ENCODE measurements at places on chromosomes 1 and 21.

DNA sequence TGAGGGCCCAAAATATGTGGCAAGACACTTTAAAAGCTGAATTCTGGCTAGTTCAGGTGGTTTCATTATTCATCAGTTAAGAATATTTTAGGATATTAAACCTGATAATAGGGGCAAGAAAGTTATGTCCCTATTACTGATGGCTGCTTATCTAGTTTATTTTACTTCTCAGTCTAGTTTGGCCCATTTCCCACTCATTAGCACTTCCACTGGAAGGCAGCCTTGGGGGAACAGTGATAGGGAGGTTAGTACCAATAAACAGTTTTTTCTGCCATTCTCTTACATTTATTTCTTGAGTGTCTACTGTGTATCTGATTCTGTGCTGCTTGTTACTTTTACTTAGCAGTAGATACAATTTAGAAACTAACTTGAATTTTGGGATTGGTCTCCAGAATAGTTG, 9.0 kb downstream of the PPP1R12B start:
- DNase-seq: no peak

GRCh38 chr1:221488550-221488949, 253.3 kb downstream of the DUSP10 start:
- no peak for DNase-seq

DNA sequence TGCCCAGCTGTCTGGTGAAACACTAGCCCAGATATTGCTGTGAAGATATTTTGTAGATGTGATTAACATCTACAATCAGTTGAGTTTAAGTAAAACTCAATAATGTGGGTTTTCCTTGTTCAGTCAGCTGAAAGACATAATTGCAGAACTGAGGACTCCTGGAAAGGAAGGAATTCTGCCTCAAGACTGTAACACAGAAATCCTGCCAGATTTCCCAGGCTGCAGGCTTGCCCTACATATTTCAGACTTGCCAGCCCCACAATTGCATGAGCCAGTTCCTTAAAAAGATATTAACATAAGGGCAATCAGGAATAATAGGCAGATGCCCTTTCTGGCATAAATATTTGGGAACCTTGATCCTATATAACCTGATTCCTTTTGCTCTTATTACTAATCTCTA, 14.2 kb upstream of the NIBAN1 start:
- no peak for DNase-seq

GRCh38 chr1:184025242-184025675, 12.3 kb downstream of the COLGALT2 start:
- no peak for DNase-seq

DNA sequence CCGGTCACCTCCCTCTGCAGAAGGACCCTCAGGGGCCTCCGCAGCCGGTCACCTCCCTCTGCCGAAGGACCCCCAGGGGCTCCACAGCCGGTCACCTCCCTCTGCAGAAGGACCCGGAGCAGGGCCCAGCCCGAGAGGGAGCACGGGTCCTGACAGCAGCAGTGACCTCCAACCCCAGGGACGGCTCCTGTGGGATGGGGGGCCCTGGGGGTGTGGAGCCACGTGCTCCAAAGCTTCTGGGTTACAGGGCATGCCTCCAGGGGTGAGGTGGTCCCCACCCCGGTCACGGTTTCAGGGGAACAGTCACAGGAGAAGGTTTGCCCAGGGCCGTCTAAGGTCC, 40.3 kb downstream of the SLC19A1 start:
- no peak for DNase-seq

DNA sequence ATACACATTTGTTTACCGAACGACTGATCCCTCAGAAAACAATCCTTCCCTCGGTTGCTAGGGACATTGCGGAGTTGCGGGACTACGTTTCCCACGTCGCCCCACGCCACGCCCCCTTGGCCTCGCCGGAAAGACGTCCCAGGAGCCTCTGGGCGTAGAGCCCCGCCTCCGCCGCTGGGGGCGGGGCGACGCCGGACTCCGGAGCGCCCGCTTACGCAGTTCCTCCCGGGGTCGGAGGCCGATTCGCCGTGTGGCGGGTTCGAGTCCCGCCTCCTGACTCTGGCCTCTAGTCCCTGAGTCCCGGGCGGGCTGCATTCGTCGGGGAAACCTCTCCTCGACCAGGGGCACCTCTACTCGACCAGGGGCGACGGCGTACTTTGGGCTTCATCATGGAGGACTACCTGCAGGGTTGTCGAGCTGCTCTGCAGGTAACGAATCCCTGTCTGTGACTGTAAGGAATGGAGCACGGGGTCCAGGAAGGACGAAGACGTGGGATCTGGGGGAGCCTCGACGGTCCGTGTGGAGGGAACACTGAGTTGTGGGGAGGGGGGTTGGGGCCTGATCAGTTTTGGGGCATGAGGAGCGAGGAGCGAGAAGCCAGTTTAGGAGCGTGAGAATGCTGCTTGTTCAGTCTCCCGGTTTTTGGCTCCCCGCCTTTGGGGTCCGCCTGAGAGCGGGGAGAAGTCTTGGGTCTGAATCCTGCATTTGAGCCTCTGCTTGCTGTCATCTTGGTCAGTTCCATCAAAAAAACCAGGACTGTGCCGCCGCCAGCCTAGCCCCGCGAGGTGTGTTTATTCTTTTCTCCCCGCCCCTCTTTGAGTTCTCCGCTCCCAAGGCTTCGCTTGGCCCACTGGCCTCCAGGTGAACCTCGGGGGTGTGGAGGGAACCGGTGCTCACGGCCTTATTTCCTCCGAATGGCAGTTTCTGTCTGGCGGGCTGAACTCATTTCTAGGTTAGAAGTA, at the start of gene PRUNE1:
Gene PRUNE1 (plus strand): TSS at position 206 of the 962 bp plus-strand sequence. CDS start 184 bp downstream, at position 390.
- DNase-seq: peak; percentile 90

- no peak for DNase-seq
Observed at GRCh38 chr1:156371553-156372264, 2.7 kb downstream of the RHBG start.

GRCh38 chr1:88035578-88035977, 648.5 kb upstream of the PKN2 start:
- DNase-seq: no peak

GRCh38 chr1:208496467-208497371, 252.5 kb upstream of the PLXNA2 start:
- DNase-seq: no peak

- no peak for DNase-seq
Observed at GRCh38 chr1:162765788-162766187, 24.7 kb upstream of the HSD17B7 start.

DNA sequence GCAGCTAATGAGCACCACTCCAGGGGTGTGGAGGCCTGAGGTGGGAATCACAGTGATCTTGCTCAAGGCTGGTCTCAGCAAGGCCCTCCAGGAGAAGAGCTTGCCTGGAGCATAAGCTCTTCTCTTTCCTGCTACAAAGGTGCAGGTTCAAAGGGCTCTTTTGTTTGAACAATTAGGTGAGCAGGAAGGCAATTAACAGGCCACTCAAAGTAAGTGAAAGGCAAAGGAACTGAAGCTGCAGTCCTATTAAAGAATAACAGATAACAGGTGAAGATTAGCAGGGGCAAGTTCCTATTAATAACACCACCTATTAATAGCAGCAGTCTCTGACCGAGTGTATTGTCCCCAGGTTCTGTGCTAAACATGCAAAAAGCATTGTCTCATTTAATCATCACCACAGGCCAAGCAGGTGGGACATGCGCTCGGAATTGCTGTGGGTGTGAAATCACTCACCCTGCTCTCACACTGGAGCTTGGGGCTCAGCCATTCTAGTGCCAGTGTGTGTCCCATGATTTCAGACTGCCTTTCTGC, 113.8 kb downstream of the RHOU start:
- no peak for DNase-seq

DNA sequence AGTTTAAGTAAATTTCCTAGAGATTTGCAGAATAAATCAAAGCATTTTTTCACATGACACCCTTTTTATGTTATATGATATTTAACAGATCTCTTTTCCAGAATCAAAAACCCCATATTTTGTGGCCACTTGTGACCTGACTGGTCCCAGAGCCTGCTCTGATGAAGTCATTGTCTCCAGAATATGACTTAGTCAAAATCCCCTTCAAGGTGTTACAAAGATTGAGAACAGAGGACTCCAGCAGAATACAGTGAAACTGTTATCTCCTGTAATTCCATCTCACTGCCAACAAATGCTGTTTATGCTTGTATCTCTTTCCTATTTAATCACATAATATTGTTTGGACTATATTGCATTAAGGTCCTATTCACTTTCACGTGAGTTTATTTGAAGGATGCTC, 25.6 kb downstream of the RGS1 start:
- DNase-seq: no peak

- DNase-seq: no peak
Observed at GRCh38 chr21:33854604-33855003, 61.0 kb downstream of the ATP5PO start.

DNA sequence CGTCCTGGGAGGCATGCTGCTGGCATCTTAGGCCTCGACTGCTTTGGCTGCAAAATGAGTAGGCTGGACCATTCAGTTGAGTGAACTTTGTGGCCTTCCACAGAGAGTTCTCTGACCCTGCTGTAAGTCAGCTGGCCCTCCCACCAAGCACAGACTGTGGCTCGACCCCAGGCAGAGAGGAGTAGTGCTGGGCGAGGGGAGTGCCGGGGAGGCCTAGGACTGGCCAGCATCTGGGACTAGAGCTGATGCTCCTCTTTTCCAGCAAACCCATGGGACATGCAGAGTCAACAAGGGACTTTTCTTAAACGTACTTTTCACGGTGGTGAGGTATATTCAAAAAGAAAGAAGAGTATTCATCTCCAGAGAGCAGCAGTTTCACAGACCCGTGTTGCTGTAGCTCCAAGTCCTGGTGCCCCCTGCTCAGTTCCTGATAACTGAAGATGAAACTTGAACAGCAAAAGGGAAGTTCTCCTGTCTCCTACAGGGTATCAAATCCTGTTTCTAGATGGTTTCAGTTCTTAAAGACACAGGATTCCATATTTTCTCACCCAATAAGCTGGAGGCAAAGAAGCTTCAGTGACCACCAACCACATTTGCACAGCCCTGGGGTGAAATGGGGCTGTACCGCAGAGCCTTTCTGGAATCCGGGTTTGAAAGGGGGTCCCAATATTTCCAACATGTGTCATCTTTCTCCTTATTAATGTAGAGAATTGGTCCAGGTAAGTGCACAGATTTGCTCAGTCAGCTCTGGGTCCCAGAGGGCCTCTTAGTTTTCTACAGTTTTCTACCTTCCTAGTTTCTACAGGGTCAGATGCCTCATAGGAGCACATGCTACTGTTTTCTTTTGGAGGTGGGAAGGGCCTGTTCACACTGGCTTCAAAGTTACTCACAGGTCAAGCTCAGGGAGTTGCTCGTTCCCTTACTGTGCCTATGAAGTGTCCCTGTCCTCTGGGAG, 20.9 kb downstream of the BATF3 start:
- no peak for DNase-seq

DNA sequence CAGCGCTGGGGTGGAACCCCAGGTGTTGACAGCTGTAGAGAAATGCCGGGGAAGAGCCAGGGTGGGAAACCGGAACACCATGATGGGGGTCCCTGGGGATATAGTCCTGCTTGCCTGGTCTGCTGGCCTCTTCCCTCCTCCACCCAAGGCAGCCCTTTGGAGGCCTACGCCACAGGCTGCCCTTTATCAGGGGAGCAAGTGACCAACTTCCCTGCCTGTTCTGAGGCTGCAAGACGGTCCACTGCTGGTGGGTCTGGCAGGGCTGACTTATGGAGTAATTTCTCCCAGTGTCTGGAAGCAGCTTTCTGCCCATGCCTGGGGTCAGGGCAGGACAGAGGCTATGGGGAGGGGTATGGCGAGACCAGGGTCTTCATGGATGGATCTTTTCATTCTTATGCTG, 50.8 kb upstream of the EDN2 start:
- DNase-seq: no peak

GRCh38 chr1:1577367-1578011, 2.8 kb upstream of the SSU72 start:
- DNase-seq: no peak
